Suppressor macrophage treated with lipopolysaccharide for 1 hour (primary cell): ENCODE measurements at places on chromosomes 16 and 17.

DNA sequence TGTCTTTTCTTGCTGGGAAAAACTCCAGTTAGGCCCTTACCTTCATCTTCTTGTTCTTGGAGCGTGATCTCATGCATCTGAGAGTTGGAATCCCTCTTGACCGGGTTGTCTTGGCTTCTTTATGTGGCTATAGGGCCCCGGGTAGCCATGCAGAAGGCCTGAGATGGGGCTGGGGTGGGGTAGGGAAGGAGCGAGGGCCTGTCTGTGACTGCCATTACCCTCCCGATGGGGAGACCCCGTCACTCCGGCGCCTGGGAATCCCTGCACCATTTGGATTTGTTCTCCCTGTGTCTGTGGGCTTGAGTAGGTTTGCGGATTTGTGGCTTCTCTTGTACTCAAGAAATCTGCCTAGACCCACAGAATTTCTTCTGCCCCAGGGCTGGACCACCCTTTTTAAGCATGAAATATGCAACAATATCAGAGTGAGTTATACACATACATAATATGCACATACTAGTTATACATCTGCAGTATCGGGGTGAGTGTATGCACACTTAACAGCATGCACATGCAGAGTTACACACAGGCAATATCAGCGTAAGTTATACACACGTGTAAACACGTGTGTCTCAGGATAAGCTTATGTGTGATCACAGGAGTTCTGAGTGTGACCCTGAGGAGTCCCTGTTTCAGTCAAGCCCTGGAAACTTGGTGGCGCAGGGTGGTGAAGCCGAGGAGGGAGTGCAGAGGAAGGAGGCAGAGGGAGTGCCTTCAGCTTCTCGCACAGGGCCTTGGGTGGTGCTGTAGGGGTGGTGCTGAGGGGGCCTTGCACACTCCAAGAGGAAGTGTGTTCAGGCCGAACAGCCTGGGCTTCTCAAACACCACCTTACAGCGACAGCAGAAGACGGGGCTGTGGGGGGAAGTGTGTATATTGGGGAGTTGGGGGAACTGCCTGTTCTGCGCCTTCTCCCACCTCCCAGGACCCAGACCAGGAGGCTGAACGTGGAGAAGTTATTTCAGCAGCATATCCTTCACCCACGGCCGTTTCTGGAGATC is 18.5 kb downstream of the CCDC42 start:
- DNase-seq = no peak

DNA sequence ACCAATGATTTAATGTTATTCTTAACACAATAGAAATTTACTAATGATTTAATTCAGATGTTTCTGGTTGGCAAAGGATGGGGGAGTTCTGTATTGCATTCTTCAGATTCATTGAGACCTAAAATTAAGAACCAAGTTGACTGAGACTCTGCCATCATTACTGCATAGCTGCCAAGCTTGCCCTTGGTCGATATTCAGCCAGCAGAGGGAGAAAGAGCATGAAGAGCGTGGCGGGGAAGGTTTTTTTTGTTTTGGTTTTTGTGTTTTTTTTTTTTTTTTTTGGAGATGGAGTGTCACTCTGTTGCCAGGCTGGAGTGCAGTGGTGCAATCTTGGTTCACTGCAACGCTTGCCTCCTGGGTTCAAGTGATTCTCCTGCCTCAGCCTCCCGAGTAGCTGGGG is 659.4 kb upstream of the EEF2KMT start:
- no peak for DNase-seq

- DNase-seq = peak; percentile 28
Measured at GRCh38 chr17:7034955-7035590, 742 bp upstream of the SLC16A13 start.

DNA sequence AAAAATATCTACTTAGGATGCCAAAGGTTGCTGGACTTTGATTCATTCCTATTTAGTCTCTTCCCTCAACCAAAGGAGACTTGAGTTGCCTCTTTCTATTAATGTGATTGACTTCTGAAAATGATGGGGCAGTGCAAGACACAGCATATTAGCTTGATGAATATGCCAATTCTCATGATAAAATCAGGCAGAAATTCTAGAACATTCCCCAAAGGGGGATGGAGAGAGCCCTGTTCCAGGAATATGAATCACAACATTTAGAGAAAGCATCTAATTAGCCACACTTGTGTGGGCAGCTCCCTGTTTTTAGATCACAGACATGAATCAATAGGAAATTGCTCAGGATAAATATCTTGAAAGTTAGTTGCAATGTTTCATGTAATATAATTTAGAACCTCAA is 584.0 kb upstream of the CDH8 start:
- no peak for DNase-seq

GRCh38 chr16:89426736-89427530 is 63.4 kb downstream of the ANKRD11 start:
- DNase-seq = no peak

GRCh38 chr17:17763734-17764133 is 73.1 kb downstream of the SREBF1 start:
- DNase-seq = no peak
